Lung microvascular endothelial cell (primary cell): ENCODE measurements at places on chromosomes 7 and 10. TPM values are rescaled to one million over a fixed set of nuclear protein-coding genes. Genes with fewer than 3 reads are reported as not detected.

The SNCG gene
- total RNA-seq: 46.2 and 112 TPM in 2 replicates

DNA sequence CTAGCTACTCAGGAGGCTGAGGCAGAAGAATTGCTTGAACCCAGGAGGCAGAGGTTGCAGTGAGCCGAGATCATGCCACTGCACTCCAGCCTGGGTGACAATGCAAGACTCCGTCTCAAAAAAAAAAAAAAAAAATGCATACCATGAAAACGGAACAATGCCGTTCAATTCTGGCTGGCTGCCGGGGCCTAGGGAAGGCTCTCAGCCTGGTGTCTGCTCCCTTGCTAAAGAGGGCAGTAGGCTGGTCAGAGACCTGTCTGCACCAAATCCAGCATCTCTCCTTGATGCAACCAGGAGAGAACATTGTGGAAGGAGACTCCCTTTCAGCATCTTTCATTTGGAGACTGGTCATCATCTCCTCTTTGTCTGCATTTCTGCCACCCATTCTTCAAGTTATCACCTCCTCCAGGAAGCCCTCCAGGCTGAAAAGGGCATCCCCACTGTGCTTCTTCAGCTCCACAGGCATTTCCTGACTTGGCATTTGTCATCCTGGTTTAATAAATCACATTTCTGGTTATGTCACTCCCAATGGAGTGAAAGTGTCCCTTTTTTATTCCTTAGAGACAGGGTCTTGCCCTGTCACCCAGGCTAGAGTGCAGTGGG is 24.7 kb downstream of the MYL10 start:
- no peak for DNase-seq

The LIPJ gene
- total RNA-seq: not detected in 2 replicates

The EXOSC1 gene
- total RNA-seq: 20.6 and 23.1 TPM in 2 replicates

The PNLIP gene
- total RNA-seq: not detected in 2 replicates

DNA sequence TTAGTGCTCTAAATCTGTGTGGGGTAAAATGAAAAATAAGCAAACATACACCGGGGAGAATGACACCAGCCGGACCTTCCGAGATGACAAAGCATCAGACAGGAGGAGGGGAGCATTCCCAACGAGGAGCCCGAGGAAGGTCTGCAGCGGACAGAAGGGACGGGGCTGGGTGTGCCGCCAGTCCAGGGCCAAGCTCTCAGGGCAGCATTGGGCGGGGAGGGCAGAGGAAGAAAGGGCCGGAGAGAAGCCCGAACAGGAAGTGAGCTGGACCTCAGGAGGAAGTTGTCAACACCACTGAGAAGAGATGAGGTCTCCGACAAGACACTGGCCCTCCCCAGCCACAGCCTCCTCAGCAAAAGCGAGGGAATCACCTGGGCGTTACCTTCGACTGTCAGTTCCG is 182.6 kb upstream of the RNF32 start:
- DNase-seq: no peak

The PLPP4 gene
- total RNA-seq: 0.20 and 0.87 TPM in 2 replicates

GRCh38 chr7:113809581-113809980 is 109.2 kb downstream of the PPP1R3A start:
- DNase-seq: no peak

DNA sequence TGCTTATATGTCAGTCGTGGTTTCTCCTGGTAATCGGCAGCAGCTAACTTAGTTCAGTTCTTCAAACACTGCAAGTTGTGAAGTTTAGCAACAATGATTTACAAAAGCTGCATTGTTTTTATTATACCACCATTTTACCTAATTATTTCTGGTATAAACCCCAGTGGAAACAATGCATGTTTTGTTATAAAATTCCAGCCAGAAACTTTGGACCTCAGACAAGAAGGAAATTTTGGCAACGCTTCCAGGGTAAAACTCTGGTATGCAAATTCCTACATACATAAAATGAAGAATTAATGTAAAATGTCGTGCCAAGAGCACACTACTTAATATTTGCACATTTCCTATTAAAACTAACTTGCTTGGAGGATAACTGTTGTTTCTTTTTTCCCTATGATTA is 277.4 kb upstream of the LYZL1 start:
- DNase-seq: no peak

The AOAH gene
- total RNA-seq: under 0.01 TPM in 1 of 2 replicates, not detected in the other

The NAT16 gene
- total RNA-seq: not detected in 2 replicates

GRCh38 chr10:115004236-115004862 is 66.4 kb downstream of the TRUB1 start:
- no peak for DNase-seq

DNA sequence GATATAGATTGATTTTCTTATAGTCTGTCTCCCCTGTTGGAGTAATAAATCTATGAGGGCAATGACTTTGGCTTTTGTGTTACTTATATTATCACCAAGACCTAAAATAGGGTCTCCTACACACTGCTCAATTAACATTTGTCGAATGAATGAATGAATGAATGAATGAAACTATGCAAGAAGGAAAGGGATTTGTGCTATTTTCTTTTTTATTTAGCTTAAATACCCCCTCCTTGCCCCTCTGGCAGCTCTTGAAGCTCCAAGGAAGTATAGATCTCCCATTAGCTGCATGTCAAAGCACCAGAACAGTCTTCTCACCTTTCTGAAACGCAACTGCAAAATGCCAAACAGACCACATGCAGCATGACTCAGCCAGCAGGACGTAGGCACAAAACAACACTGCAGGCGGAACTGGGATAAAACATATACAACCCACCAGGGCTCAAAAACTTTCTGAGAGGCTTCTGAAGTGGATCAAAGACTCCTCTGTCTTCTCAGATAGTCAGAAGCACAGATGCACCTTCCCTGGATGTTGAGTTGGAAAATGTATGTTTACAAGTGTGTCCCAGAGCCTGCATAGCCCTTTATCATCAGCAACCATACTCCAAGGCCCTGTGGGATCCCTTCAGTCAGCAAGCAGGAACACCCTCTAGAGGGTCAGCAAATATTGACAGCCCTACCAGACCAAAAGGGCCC is 187.8 kb downstream of the NPSR1 start:
- no peak for DNase-seq

DNA sequence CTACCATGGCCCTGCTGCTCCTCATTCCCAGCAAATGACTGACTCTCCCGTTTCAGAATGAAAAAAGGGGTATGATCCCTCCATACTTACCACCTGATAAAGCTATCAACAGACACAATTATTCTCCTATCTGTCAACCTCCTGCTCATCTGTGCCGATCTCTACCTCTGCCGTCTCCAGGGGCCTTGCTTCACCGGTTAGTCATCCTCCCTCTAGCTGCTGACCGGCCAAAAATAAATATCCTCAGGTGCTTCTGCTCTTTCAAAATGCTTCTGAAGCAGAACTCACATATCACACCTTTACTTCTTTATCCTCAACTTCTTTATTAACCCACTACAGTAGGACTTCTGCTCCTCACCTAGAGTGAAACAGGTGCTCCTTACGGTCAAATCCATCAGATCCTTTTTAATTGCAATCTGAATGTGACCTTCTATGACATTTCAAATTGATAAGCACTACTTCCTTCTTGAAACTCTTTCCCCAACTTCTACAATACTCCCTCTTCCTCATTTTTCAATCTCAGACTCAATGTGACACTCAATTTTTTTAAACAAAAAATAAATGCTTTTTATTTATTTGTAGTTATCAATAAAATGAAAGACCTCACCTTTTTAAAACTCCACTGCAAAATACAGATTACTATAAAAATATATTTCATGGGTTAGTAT is 63.2 kb downstream of the LMBR1 start:
- DNase-seq: no peak

DNA sequence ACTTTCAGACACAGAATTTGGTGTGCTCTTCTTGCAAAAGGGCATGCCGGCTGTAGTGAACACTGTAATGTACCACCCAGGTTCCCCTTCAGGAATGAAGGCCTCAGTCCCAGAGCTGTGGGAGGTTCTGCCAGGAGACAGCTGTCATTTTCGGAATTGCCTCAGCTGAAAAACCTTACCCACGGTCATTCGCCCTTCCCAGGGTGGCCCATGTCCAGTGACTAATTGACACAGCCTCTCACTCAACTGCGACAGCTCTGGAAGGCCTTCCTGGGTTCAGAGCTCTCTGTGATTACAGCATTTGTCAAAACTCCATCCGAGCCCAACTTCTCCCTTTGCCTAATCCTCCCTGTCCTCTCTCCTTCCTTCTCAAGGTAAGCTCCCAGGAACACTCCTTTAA is 43.7 kb upstream of the WAC start:
- no peak for DNase-seq

GRCh38 chr10:94010886-94011285 is 17.2 kb downstream of the PLCE1 start:
- no peak for DNase-seq

DNA sequence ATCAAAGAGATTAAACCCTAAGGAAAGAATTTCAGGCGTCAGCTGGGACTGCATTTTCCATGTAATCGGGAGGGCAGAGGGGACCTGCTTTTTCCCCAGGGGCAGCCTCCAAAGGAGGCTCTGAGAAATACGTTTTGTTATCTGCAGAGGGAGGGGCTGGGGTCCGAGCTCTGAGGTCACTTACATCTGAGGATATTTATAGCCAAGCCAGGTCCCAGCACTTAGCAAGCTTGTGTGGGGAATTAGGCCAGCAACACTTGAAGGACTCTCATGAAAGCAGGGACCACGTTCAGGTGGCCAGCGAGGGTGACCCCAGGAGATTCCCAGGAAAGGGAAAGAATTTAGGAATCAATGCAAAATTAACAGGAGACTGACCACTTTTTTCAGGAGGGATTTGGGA is 20.6 kb upstream of the GDI2 start:
- no peak for DNase-seq

The DPCD gene
- total RNA-seq: 12.1 and 15.7 TPM in 2 replicates
